Right atrium auricular region (tissue), 2 donors: ENCODE measurements at places on chromosomes 16 and 17.
A peak's percentile ranks its signal among the peaks of the same experiment; 100 is the strongest.

- DNase-seq, result no peak
These were observed 6.2 kb upstream of the MYOCD start for GRCh38 chr17:12659500-12659899.

GRCh38 chr17:37489197-37490001 lies at the start of gene DUSP14:
Gene DUSP14 (plus strand): TSS chr17:37489891. CDS start chr17:37512273, 22,382 bp downstream.
- peak; percentile 64 for DNase-seq

GRCh38 chr17:80119839-80120238 lies 18.5 kb downstream of the GAA start:
- DNase-seq, result no peak

GRCh38 chr17:8966926-8967325 lies 1.4 kb upstream of the PIK3R5 start:
- no peak for DNase-seq

- DNase-seq, result no peak
These were observed 123.4 kb downstream of the DYNLRB2 start for GRCh38 chr16:80664226-80664625.

- no peak for DNase-seq
These were observed 8.8 kb downstream of the NDEL1 start for GRCh38 chr17:8444494-8444893.

GRCh38 chr17:3534881-3535252 lies 22.7 kb downstream of the TRPV3 start:
- DNase-seq, result no peak

GRCh38 chr17:17628388-17629008 lies 37.0 kb upstream of the PEMT start:
- DNase-seq, result no peak

- no peak for DNase-seq
These were observed 125.1 kb downstream of the ZNF423 start for GRCh38 chr16:49730772-49731171.
